Peyer's patch (tissue), 4 donors: ENCODE measurements at places on chromosomes 12 and 14.

DNA sequence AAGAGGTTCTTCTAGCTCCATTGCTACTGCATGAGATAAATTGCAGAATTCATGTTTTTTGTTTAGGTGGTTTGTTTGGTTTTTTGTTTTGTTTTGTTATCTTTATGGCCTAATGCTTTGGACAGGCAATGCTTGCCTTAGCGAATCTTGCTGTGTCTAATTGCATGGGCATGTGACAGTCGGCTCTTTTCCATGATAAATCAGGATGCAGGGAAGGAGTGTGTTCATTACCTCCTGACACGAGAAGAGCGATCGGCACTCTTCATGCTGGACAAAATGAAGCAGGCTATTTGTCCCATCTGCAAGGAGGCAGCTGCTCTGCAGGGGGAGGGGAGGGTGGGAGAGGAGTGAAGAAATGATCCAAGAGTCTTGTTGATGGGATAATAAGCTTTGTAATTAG is 6.5 kb downstream of the CCDC60 start:
- DNase-seq, result no peak

DNA sequence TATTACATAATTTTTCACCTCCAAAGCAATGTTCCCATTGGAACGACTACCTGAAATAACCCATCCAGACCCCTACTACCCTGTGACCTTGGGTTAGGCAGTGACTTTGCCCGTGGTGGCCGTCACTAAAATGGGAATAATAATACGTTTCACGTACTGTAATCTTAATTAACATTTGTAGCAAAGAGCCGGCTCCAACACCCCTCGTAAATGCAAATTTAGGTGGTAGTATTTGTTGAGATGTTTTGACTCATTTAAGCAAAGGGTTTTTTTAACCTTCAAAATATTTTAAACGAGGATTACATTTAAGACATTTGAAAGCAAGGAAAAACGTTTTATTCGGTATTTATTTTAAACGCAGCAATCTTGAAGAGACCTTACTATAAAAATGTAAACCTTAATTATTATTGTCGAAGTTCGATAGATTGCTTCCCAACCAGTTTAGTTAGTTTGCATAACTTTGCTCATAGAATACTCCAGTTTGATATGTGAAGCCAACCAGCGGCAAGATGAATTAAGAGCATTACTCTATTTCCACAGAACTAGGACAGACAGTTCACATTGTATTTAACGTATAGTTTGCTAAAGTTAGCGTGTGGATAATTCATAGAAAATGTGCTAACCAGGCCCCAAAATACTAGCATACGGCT is 1.4 kb upstream of the ARID2 start:
- no peak for DNase-seq

GRCh38 chr14:79544698-79545070 is 666.6 kb downstream of the DIO2 start:
- no peak for DNase-seq

- DNase-seq, result no peak
Observed at GRCh38 chr12:101087920-101088319, 122.1 kb downstream of the SLC5A8 start.

DNA sequence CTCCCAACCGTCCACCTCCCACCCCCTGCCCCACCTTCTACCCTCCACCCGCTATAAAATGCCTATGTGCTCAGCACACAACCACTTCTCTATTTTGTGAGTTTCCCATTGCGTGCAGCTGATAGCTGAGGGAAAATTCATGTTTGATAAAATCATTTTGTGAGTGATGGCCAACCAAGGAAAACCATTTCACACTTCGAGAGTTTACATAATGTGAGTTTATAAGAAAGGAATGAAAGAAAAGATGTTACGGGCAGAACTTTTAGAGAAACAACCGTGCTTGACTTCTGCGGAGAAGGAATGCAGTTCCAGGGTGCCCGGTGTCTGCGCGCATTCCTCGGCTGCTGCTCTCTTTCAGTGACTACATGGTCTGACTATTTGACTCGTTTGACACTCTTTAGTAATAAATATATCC is 140.9 kb downstream of the EFCAB11 start:
- no peak for DNase-seq

DNA sequence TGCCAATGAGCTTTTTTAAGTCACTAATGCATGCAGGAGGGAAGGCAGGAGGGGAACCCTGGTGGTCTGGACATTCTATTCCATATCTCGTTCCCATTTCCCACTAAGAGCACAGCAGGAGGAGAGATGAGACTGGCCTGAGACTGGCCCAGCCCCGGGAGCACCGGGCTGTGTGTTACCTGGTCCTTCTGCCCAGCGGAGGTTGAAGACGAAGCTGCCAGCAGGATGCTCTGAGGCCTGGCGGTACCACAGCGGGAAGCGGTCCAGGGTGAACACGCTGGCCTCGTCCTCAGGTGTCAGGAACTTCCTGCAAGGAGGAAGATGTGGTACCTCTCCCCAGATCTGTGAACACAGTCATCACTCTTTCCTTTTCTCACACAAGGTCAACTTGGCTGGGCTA is 23.9 kb downstream of the LRTM2 start:
- no peak for DNase-seq

GRCh38 chr12:131171029-131171428 is 217.3 kb downstream of the ADGRD1 start:
- no peak for DNase-seq

DNA sequence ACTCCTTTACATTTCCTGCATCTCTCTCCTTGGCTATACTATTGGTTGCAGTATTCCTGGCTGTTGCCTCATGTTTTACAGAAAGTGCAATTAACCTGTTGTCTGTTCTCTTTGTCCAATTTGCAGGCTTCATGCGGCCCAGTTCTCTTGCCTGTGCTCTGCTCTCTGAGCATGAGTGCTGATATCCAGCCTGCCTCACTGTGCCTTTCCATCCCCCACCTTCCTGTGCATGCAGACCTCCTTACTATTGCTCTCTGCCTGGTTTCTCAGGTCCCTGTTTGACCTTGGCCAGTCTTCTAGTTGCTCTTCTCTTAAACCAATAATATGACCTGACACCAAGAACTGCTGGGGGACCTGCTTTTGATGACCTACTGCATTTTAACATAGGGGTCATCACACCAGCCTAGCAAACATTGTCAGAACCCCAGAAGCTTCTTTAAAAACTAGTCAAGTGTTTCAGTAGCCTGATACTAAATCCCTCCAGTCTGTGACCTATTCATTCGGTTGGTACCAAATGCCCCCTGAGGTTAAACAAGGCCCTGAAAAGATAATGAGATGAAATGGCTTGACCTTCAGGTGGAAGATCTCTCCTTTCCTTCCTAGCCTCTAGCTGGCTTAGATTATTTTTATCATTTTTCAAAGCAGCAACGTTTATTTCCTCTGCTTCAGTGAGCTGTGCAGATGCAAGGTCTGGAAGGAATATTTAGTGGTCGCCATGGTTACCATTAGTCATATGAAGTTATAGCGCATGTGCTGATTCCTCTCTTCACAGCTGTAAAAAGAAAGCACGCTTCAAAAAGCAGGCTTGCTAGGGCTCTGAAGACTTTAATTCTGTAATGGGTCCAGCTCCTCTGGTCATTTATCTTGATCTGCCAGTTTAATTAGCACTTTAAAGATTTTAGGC is 216.5 kb downstream of the PHLDA1 start:
- DNase-seq, result no peak

DNA sequence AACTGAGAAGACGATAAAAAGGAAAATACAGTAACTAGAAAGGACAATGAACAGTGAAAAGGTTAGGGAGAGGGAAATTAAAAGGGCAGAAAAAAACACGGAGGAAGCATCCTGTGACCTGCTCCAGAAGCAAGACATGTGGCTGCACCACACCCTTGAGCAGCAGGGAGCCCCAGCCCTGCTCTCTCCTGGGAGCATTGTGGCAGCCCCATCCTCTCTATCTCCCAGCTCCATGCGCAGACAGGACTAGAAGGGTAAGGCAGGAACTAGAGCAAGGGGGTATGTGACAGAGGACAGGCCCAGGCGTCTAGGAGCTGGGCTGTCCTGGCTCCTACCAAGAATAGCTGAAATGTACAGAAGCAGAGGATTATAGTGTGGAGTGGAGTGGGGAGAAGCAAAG is 38.6 kb upstream of the SMUG1 start:
- no peak for DNase-seq
